CD4-positive, CD25-positive, alpha-beta regulatory T cell (primary cell): ENCODE measurements at places on chromosomes 3 and 15. TPM values are rescaled to one million over a fixed set of nuclear protein-coding genes. Genes with fewer than 3 reads are reported as not detected.

- no peaks in the 10 kb centered on the region for H3K27me3 ChIP-seq
- no peak overlapping the region for H3K4me3 ChIP-seq
- DNase-seq, result no peak
- no peak overlapping the region for H3K27ac ChIP-seq
- H3K4me1 ChIP-seq, result no peaks in the 10 kb centered on the region
- no peaks in the 10 kb centered on the region for H3K36me3 ChIP-seq
Measured at GRCh38 chr3:190747571-190747970, 114.9 kb downstream of the GMNC start.

GRCh38 chr3:24088782-24089181, 143.7 kb downstream of the NR1D2 start:
- no peak overlapping the region for H3K27ac ChIP-seq
- no peaks in the 10 kb centered on the region for H3K4me1 ChIP-seq
- no peaks in the 10 kb centered on the region for H3K36me3 ChIP-seq
- DNase-seq, result no peak
- no peak overlapping the region for H3K4me3 ChIP-seq

GRCh38 chr3:187982142-187982541, 171.8 kb upstream of the LPP start:
- no peak for DNase-seq
- H3K27me3 ChIP-seq, result no peaks in the 10 kb centered on the region
- H3K36me3 ChIP-seq, result no peaks in the 10 kb centered on the region
- no peak overlapping the region for H3K4me3 ChIP-seq
- no peak overlapping the region for H3K27ac ChIP-seq

DNA sequence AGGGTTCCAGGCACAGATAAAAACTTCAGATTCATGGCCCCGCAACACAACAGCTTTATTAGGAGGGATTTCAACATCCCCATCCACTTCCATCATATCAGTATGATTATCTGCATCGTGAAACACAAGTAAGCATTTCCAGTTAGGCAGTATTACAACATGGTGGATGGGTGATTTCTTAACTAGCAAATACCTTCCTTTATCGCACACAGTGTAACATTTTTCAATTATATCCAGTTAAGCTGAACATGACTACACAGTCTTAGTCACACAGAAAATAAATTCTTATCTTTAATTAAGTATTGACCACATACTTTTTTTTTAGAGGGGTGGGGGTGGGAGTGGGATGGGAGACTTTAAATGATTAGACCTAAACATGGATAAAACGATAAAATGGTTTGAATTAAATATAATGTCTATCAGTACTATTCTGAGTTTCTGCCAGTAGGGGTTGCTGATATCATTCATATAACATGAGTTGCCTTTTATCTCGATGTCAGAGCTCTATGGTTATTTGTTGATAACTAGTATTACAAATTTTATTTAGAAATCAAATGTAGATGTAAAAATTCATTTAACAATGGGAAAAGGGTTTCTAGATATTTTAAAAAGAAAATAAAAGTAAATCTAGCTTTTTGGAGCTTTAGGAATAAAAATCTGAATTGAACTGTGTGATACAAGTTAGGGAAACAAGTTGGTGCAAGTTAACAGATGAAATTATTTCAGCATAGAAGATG, 146.6 kb downstream of the TBL1XR1 start:
- H3K27ac ChIP-seq, result peak overlapping the region; percentile 19
- peaks cover 64% of the 10 kb centered on the region for H3K36me3 ChIP-seq
- DNase-seq, result no peak
- H3K4me3 ChIP-seq, result no peak overlapping the region
- peaks cover 8% of the 10 kb centered on the region for H3K4me1 ChIP-seq

GRCh38 chr15:35514759-35515158, 31.2 kb downstream of the DPH6 start:
- no peak overlapping the region for H3K4me3 ChIP-seq
- H3K27ac ChIP-seq, result no peak overlapping the region
- H3K4me1 ChIP-seq, result no peaks in the 10 kb centered on the region
- DNase-seq, result no peak
- no peaks in the 10 kb centered on the region for H3K36me3 ChIP-seq

- H3K4me1 ChIP-seq, result no peaks in the 10 kb centered on the region
- no peak for DNase-seq
- H3K27me3 ChIP-seq, result no peaks in the 10 kb centered on the region
- H3K36me3 ChIP-seq, result no peaks in the 10 kb centered on the region
- no peak overlapping the region for H3K4me3 ChIP-seq
Measured at GRCh38 chr3:3356846-3357245, 177.4 kb upstream of the CRBN start.

DNA sequence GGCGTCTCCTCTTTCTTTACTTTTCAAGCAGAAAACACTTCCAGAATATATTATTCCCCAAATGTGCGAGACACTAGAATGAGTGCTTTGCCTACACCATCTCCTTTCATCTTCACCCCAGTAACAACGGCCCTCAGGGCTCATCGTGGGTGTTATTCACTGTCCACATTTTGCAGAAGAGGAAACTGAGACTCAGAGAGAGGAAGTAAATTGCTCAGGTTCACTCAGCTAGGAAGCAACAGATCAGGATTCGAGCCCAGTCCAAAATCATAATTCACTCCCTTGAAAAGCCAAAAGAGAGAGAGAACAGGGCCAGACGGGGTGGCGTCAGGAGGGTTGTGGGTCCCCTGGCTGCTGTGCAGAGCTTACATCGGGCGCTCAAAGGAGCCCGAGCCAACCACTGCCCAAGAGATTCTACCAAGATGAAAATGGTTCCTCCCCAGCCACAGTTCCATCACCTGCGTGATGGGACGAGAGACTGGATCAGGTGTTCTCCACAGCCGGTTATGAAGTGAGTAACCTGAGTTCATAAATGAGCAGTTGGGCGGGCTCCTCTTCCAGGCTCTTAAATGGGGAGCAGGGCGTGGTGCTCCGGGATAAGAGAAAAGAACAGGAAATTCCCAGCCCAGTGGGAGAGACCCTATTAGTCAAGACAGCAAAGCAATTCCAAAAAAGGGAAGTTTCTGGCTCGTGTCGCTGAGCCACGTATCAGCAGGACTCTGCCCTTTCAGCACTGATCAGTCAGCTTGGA, 48.6 kb upstream of the FLNB start:
- H3K27me3 ChIP-seq, result no peaks in the 10 kb centered on the region
- H3K36me3 ChIP-seq, result no peaks in the 10 kb centered on the region
- H3K27ac ChIP-seq, result no peak overlapping the region

DNA sequence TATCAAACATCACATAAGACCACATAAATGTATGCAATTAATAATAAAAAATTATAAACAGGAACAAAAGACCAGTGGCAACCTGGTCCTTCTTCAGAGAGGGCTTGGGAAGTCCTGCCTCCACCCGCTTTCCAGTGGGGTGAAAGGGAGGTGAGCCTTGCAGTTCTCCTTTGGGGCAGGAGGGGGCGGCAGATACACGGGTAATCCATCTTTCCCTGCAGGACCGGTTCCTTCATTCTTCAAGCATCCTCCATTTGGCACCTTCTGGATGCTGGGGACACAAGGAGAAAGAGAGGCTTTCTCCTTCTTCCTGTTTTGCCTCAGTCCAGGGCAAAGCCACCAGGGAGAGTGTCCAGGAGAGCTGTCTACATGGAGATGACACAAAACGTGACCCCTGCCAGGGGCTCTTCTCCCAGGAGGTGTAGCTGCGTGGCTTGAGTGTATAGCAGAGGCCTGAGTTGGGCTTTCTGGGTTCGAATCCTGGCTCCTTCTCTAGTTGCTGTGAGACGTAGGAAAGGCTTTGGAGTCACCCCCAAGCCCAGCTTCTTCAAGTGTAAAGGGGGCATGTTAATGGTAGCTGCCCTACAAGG, 23.2 kb downstream of the RPLP1 start:
- H3K27me3 ChIP-seq, result no peaks in the 10 kb centered on the region
- DNase-seq, result peak; percentile 58
- no peak overlapping the region for H3K27ac ChIP-seq
- no peak overlapping the region for H3K4me3 ChIP-seq
- no peaks in the 10 kb centered on the region for H3K36me3 ChIP-seq

Gene CATSPER2
- 6.3 TPM for total RNA-seq

Gene GOLGA8H
- not detected for total RNA-seq

- peaks cover 7% of the 10 kb centered on the region for H3K4me1 ChIP-seq
- peak; percentile 51 for DNase-seq
- peaks cover 31% of the 10 kb centered on the region for H3K36me3 ChIP-seq
- no peak overlapping the region for H3K4me3 ChIP-seq
- H3K27ac ChIP-seq, result no peak overlapping the region
Measured at GRCh38 chr3:49377483-49377882, 19.3 kb upstream of the GPX1 start.

GRCh38 chr3:176577447-176577846, 619.8 kb downstream of the TBL1XR1 start:
- no peaks in the 10 kb centered on the region for H3K36me3 ChIP-seq
- no peaks in the 10 kb centered on the region for H3K4me1 ChIP-seq
- DNase-seq, result no peak
- H3K27me3 ChIP-seq, result no peaks in the 10 kb centered on the region

- no peaks in the 10 kb centered on the region for H3K4me1 ChIP-seq
- H3K4me3 ChIP-seq, result no peak overlapping the region
- no peak overlapping the region for H3K27ac ChIP-seq
- no peaks in the 10 kb centered on the region for H3K36me3 ChIP-seq
Measured at GRCh38 chr15:101058735-101059134, 139.6 kb downstream of the LRRK1 start.

GRCh38 chr15:66494262-66494661, 3.3 kb downstream of the SNAPC5 start:
- H3K36me3 ChIP-seq, result peaks cover 73% of the 10 kb centered on the region
- DNase-seq, result no peak
- no peak overlapping the region for H3K4me3 ChIP-seq
- peaks cover 24% of the 10 kb centered on the region for H3K4me1 ChIP-seq
- no peaks in the 10 kb centered on the region for H3K27me3 ChIP-seq
- no peak overlapping the region for H3K27ac ChIP-seq

DNA sequence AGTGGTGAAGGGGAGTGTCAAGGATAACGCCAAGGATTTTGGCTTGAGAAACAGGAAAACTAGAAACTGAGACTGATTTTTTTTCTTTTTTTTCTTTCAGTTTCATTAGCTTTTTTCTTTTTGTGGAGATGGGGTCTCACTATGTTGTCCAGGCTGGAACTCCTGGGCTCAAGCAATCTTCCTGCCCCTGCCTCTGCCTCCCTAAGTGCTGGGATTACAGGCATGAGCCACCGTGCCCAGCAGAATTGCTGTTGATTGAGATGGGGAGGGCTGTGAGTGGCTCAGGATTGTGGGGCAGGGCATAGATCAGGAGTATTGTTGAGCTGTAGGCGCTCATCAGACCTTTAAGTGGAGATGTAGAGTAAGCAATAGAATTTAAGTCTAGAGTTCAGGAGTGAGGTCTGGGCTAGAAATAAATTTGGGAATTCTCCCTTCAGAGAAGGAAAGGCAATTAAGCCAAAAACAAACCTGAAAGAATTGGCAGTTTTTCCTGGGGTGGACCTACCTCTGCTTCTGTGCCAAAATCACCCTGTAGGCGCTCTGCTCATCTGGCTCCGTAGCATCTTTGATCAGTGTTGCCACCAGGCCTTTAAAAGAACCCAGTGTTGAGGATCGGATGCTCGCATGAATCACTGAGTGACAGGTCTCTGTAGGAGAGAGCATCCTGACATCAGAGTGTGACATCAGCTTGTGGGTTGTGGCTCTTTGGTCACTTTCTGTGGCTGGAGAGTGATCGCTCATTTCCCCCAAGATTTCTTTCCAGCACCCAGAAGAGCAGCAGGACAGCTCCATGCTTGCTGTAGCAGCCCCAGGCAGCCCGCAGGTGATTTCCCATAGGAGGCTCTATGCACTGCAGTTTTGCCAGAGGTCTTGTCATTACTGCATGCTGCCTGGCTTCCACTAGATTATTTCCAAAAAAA, 15.8 kb downstream of the ABHD17C start:
- no peaks in the 10 kb centered on the region for H3K27me3 ChIP-seq
- H3K27ac ChIP-seq, result no peak overlapping the region
- H3K4me1 ChIP-seq, result no peaks in the 10 kb centered on the region
- no peak overlapping the region for H3K4me3 ChIP-seq
- no peaks in the 10 kb centered on the region for H3K36me3 ChIP-seq

Gene ANKRD34C
- total RNA-seq, result not detected

DNA sequence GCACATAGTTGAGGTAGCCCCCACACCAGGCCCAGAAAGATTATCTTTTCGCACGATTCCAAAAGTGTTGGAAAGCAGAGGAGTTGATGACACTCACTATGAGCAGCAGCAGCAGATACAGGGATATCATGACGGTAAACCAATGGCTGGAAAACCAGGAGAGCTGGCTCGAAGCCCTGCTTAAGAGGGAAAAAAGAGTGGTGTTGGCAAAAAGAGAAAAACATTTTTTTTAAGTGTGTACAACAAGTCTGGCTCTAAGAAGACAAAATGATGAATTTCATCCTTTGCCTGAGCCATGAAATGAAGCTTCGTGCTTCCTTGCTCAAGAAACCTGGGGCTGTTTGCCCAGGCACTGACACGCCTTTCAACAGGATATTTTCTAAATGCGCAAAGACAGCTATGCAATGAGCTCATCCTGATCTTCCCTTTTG, 27.3 kb downstream of the PARP16 start:
- DNase-seq, result no peak
- H3K4me1 ChIP-seq, result no peaks in the 10 kb centered on the region
- H3K36me3 ChIP-seq, result peaks cover 64% of the 10 kb centered on the region
- no peaks in the 10 kb centered on the region for H3K27me3 ChIP-seq
- H3K27ac ChIP-seq, result no peak overlapping the region
- H3K4me3 ChIP-seq, result no peak overlapping the region

DNA sequence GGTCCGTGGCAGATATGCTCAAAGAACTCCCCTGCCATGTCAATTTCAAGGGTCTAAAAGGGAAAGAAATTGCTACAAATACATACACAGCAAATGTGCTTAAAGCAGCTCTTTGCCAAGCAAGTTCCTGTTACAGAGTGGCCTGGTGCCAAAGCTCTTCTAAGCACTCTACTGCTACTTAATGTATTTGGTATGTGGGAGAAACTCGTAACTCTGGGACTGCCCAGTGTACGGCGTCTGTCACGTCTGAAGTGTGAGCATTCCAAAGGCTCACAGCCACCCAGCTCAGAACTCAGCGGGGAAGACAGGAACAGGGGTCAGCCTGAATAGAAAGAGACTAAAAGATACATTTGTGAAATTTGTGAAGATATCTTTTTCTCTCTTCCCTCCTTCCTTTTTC, 54.6 kb downstream of the RBMS3 start:
- H3K27me3 ChIP-seq, result no peaks in the 10 kb centered on the region
- no peak overlapping the region for H3K27ac ChIP-seq
- no peak overlapping the region for H3K4me3 ChIP-seq
- no peaks in the 10 kb centered on the region for H3K4me1 ChIP-seq
- DNase-seq, result no peak

Gene FBXW12
- total RNA-seq, result not detected

DNA sequence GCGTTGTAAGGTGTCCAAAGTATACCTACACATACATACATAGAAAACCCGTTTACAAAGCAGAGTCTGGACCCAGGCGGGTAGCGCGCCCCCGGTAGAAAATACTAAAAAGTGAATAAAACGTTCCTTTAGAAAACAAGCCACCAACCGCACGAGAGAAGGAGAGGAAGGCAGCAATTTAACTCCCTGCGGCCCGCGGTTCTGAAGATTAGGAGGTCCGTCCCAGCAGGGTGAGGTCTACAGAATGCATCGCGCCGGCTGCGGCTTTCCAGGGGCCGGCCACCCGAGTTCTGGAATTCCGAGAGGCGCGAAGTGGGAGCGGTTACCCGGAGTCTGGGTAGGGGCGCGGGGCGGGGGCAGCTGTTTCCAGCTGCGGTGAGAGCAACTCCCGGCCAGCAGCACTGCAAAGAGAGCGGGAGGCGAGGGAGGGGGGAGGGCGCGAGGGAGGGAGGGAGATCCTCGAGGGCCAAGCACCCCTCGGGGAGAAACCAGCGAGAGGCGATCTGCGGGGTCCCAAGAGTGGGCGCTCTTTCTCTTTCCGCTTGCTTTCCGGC, 318.6 kb downstream of the FGF12 start:
- H3K27ac ChIP-seq, result no peak overlapping the region
- H3K4me3 ChIP-seq, result no peak overlapping the region
- H3K36me3 ChIP-seq, result no peaks in the 10 kb centered on the region
